ENCODE measurements at places on chromosomes 4 and X.
A peak's percentile ranks its signal among the peaks of the same experiment; 100 is the strongest.

- no peak for DNase-seq
Observed at GRCh38 chr4:3310301-3311094, 17.7 kb downstream of the RGS12 start.

DNA sequence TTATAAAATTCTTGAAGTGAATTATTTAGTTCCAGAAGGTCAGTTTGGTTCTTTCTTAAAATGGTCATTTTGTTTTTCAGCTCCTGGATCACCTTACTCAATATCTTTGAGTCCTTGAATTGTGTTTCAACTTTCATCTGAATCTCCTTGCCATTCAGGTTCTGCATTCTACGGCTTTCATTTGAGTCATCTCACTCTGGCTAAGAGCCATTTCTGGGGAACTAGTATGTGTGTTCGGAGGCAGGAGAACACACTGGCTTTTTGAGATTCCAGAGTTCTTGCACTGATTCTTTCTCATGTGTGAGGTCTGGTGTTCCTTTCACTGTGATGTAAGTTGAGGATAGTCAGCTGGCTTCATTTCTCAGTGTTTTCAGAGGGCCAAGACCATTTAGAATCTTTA, 708.4 kb upstream of the FRG1 start:
- DNase-seq = no peak

DNA sequence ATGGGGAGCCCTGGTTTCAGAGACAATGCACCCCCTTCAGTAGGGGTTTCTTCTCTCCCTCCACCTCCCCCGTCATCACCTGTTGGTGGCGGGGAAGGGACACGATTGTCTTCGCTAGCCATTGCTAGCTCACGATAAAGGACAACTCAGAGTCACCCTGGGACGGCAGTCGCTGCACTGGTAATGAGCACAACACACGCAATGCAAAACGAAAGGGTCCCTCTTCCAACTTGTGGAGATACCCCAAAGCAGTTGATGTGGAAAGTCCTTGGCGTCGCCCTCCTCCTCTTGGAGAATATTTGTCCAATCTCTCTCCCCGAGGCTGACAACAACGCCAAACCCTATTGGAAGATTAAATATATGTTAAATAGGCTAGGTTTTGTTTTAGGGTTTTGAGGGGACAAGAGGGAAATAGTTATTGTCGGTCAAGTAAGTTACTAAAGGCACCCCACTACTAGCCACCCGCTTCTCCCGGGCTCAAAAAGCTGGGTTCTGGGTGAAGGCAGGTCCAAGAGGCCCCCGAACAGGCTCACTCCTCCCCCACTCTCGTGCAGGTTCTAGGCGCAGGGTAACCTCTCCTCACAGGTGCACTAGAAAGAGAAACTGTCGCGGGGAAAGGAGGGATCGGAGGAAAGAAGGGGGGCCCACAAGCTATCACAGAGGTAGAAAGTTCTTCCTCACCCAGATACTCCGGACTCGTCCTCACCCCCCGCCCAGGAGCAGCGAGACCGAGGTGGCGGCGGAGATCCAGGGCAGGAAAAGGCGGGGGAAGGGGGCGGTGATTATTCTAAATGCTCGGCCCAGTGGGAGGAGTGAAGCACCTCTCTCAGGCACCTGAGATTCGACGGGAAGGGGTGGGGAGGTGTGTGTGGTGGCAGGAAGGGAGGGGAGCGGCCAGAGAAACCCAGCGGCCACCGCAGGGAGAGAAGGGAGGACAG, at the start of gene LRBA:
LRBA (minus strand) TSS at position 764 of the 938 bp plus-strand sequence; CDS start at position 122, 642 bp downstream.
- DNase-seq = peak; percentile 42

GRCh38 chrX:80792205-80792604, 17.5 kb downstream of the BRWD3 start:
- no peak for DNase-seq

- DNase-seq = no peak
Observed at GRCh38 chr4:113901994-113902787, 77.3 kb downstream of the ARSJ start.

GRCh38 chr4:102815981-102816380, 11.4 kb downstream of the UBE2D3 start:
- no peak for DNase-seq

- no peak for DNase-seq
Observed at GRCh38 chr4:180160195-180160983, 2082.8 kb upstream of the TENM3 start.

- DNase-seq = no peak
Observed at GRCh38 chr4:78689261-78689660, 86.9 kb upstream of the BMP2K start.

GRCh38 chr4:161376275-161376674, 787.5 kb downstream of the FSTL5 start:
- no peak for DNase-seq

DNA sequence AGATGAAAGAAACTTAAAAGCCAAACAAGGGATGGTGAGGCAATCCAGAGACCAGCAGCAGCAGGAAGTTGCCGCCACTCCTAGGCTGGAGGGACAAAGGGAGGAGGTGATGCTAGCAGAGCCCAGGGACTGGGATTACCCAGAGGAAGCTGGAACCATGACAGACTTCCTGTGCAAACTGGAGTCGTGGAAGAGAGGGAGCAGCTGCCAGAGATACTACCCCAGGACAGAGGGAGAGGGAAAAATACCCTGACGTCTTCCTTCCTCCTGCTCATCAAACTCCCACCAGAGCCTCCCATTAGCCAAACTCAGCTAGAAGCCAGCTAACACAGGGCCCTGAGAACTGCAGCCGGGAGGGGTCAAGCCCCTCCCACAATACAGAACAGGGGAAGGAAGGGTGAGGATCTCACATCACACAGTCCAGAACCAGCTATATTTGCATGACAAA, 101.2 kb upstream of the KLF3 start:
- DNase-seq = peak; percentile 59

DNA sequence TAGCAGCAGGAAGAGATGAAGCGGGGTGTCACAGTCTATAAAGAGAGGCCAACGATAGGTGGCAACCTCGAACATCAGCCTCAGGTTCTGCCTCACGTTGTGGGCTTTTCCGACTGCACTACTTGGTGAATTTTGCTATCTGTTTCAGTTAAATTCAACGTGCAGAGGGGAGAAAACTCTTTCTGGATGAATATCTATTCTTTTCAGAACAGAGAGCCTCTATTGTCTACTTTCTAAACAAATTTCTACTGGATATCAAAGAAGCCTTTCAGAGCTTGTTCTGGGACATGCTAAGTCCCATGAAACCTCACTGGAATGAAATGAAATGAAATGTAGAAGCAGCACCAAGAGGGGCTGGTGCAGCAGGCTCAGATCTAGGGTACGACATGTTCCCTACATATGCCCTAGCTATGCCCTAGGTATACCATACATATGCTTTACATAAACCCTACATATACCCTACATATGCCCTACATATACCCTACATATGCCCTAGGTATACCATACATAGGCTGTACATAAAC, 116.5 kb upstream of the TRIM2 start:
- no peak for DNase-seq

- no peak for DNase-seq
Observed at GRCh38 chrX:19096586-19096985, 25.7 kb downstream of the ADGRG2 start.

- DNase-seq = no peak
Observed at GRCh38 chrX:31233941-31234496, 162.2 kb upstream of the FTHL17 start.

DNA sequence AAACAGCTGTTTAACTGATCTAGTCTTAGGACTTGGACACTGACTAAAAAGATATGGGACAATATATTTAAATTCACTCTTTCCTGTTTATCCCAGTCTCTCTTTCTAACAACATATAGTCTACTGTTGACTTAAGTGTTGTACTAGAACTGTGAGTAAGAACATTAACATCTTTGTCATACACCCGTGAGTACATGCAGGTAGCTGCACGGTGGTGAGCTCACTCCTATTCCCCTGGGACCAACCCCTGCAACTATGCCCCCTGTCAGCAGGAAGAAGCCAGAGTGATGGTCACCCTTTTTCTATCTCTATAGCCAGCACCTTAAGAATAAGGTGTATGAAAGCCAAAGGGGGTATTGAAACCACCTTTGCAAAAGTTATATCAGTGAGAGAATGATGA, 17.6 kb downstream of the TBL1X start:
- DNase-seq = no peak

DNA sequence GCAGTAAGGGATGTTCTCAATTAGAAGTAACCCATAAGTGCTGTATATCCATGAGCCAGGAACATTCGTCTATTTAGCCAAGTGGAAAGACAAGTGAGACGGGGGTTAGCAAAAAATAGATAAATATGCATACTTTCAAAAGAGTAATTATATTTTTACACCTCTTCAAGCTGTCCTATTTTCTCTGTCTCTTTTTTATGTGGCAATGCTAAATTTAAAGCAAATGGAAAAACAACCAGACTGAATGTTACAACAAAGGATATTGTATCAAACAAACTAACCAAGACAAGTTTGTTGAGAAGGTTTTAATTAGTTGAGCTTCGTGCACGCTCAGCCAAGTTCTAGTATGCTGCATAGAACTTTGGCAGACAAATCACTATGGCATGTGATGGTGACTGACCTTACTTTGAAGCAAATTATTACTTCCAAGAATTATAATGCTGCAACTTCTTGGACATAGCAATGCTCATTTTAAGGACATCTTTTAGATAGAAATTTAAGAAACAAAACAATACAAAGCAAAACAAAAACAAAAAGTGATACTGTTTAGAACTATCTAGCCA, 61.4 kb upstream of the TMEM150C start:
- DNase-seq = no peak

DNA sequence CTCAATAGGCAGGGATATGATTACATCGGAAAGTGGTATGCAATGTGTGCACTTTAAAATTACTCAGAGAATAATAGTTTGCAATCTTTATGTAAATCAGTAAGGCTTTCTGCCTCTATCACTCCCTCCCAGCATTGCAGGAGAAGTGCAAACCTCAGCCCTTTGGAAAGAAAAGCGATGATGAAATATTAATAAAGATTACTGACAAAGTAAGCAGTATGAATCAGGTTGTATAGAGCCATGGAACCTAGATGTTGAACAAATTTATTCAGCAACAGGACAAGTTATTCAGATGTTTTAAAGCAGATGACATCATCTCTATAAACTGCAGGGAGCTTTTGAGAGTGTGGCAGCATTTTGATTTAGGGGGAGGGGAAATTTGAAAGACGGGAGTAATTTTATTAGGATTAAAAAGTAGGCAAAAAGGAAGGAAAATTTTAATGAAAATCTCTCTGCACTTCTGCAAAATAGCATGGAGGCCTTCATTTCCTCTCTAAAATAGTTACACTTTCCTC, 631.7 kb upstream of the GRIA3 start:
- no peak for DNase-seq

Measured in inflammatory macrophage treated with lipopolysaccharide for 1 hour (primary cell).